ENCODE measurements at places on chromosomes 11 and 22.

GRCh38 chr11:11220786-11221185 lies 132.3 kb downstream of the CSNK2A3 start:
- no peak for DNase-seq

DNA sequence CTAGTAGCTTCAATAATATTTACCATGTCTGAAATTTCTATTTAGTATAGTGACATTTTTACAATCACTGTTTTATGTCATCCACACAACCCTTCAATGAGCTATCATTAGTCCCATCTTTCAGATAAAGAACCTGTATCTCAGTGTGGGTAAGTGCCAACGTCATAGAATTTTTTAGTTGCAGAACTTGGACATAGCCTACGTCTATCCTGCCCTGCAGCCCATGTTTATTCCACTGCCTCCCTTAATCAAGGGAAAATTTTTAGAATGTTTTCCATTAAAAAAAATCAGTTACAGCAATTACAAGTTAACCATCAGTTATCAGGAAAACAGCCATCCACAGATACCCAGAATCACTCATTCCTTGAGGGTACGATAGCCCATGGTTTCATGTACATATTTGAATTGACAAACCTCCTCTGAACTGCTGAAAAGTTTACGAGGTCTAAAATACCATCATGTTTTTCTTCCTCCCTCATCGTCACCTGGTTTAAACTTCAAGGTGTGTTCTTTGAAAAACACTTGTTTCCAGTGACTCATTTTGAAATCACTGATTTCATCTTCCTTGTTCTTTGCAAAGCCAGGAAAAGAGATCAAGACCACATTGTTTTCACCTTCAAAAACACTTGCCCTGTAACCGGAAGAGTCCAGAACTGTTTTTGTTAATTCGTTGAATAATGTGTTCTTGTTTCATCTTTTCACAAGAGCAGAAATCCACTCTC lies 100.9 kb downstream of the FAM76B start:
- DNase-seq: peak; percentile 80

GRCh38 chr11:73280626-73281025 lies 8.5 kb downstream of the P2RY6 start:
- DNase-seq: no peak

DNA sequence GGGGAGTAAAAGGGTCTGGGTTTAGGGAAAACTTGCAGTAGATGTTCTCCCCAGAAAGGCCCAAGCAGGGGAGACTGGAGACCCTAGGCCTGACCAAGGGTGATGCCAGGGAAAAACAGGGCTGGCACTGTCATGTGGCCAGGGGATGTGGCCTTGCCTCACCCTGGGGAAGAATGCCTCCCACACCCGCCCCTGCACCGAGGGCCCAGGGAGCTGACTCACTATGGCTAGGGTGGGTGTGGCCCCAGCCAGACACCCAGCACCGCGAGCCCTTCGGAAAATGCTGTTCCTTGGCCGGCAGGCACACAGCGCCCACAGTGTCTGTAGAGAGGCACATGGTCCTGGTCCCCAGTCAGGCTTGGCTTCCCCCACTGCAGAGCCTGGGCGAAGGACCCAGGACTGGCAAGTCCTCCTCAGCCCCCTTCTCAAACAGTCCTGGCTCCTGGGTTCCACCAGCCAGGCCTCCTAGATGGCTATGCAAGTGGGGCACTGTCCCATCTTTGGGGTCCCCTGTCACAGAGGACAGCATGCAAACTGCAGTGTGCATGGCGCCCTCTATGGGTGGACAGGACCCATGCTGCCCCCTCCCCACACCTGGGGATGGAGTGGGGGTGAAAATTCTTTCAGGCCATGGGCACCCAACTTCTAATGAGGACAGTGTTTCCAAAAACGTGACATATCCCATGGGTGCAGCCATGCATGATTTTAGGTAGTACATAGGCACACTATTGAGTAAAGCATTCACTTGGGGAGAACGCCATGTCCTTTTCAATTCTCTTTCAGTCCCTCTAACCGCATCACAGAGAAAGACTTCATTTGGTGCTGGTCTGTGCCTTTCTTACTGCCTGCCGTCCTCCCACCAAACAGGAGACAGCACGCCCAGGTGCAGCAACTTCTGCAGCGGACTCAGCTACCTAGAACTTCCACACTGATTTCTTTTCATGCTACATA lies 15.2 kb downstream of the TMPRSS5 start:
- DNase-seq: no peak

DNA sequence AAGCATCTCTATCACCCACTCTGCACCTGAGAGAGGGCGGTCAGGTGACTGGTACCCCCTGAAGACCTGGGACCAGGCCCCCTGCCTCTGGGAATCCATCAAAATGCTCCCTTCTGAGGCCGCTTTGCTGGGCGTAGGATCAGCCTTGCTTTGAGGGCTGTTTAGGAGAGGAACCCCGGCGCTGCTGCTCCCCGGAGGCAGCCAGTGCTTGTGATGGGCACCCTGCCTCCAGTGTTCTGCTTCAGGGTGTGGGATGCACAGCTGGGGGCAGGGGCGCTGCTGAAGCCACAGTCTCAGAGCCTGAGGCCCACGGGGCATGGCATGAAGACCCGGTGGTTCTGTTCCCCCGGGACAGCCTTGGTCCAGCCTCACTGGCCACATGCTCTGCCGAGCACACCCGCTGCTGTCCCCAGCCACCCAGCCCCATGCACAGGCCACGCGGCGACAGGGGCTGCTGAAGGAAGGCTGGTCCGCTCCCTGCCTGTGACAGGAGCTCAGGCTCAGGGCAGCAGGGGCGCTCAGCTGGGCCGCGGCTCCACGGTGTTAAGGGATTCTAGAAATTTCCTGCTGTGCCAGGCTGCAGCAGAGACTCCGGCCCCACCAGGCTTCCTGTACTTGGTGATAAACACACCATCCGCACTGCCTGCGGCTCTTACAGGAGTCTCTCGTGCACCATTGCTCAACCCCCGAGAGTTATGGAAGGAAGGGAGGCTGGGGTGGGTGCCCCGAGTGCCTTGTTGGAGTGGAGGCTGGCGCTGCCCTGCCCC lies 91.0 kb downstream of the KCNQ1 start:
- DNase-seq: no peak

- DNase-seq: no peak
Measured at GRCh38 chr11:9664276-9665171, 647 bp downstream of the SWAP70 start.

DNA sequence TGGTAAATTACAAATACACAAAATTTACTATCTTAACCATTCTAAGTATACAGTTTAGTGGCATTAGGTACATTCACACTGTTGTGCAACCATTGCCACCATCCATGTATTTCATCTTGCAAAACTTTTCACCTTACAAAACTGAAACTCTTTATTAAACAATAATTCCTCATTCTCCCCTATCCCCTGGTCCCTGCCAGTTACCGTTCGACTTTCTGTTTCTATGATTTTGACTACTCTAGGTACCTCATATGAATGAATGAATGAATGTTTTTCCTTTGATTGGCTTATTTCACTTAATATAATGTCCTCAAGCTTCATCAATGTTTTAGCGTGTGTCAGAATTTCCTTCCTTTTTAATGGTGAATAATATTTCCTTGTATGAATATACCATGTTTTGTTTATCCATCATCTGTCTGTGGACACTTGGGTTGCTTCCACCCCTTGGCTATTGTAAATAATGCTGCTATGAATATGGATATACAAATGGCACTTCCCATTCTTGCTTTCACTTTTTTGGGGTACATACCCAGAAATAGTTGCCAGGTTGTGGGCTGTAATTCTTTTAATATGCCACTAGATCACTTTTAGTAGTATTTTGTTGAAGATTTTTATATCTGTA lies 93.0 kb downstream of the UVRAG start:
- no peak for DNase-seq
